Left renal cortex interstitium (tissue), 4 donors: ENCODE measurements at places on chromosomes 7 and 10.

DNA sequence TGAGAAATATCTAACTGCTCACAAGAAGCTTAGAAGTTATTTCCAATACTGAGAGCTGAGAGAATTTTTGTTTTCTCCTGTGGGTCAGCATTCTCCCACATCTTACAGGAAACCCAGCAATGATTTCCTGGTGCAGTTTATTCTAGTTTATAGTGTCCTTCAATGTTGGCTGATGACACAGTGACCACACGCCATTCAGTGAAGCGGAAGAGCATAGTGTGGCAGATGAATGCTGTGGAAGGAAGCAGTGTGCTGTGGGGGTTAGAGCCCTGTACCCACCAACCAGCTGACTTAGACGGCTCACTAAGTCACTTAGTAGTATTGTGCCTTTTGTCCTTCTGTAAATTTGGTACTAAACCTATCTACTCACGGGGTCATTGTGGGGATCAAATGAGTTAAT lies 1.4 kb upstream of the TMEM26 start:
- no peak for DNase-seq

GRCh38 chr7:143343596-143343995 lies 18.9 kb downstream of the FAM131B start:
- no peak for DNase-seq

- no peak for DNase-seq
Measured at GRCh38 chr10:3468919-3469638, 296.5 kb upstream of the PITRM1 start.

GRCh38 chr7:99253369-99253768 lies 19.3 kb upstream of the MYH16 start:
- DNase-seq: no peak
